GM12878 (cell line): ENCODE measurements at places on chromosomes 6 and 20. TPM values are rescaled to one million over a fixed set of nuclear protein-coding genes. Genes with fewer than 3 reads are reported as not detected.

GRCh38 chr6:36928547-36928918 is 26.0 kb upstream of the PI16 start:
- no peak for DNase-seq

- DNase-seq, result peak; percentile 26
Measured at GRCh38 chr6:82144007-82144851, 103.3 kb downstream of the IBTK start.

KCNK17 gene
- total RNA-seq, result not detected in 2 replicates

DNA sequence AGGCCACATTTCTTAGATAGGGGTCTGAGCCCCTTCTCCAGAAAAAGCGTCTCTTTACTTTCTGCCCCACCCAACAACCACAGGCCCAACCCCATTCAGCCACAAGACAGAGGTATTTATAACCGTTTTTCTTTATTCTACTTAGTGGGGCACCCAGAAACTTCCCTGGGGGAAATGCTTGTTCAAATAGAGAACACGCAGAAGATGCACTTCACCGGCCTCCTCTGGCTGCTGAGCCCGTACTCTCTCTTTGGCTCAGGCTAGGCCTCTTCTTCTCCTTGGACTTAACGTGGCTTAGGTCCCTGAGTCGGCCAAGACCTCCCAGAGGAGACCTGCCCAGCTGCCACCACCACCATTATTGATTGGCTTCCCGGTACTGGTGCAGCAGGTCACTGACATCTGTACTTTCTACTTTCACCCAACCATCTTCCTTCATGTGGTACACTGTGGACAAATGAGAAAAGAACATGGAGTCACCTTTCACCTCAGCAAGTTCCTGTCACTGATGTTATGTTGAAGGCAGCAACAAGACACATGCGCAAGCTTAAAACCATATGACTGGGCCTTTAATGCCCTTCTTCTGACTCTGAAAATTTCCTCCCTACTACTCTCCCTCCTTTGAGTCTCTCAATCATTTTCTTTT is 2.2 kb upstream of the TAP2 start:
- DNase-seq, result no peak

DNA sequence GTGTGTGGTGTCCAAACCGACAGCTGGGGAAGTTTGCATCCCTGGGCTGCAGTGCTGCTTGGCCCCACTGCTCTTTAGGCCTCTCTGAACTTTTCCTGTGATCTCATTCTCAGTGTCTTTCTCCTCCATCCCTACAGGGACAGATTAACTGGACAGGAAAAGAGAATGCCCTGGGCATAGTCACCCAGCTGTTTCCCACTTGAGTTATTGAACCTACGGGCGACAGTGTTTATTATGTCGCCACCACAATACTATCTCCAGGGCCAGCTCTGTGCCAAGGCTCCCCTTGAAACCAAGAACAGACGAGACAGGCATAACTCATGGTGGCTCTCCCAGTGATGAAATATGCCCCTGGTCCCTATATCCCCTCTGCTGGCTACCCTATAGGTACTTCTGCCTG is 147.8 kb upstream of the EPHA7 start:
- no peak for DNase-seq

GRCh38 chr6:152426276-152426675 is 210.9 kb downstream of the SYNE1 start:
- DNase-seq, result no peak

DNA sequence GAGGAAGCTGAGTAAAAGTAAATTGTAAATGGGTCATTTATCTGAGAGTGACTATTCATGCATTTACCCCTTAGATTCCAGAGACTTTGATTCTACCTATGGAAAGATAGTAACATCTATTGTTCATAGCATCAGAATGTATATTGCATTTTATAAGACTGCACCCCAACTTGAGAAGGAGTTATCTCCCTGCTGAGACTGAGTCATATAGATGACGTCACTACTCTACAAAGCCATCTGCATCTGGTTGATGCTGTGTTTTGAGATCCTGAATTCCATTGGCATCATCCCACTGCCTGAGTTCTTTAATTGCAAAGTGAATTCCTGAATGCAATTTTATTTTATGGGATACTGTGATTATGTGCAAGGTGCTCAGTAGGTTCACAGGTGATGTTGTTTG is 444.0 kb upstream of the SLC35B3 start:
- no peak for DNase-seq

DNA sequence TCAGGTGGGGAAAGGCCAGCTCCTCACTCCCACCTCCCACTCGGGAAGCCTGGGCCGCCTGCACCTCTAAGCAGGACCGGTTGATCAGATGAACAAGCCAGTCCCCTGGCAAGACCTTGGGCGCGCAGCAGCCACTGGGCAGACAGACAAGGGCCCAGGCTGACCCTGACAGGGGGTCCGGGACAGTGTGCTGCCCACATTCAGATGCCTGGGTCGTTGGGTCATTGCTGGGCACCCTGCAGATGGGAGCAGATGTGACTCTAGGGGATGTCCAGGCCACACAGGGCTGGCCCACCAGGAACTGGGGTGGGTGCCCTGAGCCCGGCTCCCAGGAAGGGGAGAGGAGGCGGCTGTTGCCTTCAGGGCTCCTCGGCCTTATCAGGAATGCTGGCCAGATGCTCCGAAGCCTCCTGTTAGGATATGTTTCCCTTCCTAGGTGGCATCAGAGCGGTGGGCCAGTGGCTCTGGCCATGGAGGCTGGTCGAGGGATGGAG is 17.3 kb upstream of the FRMD1 start:
- DNase-seq, result no peak

JPH2 gene
- total RNA-seq, result not detected in 2 replicates

DNA sequence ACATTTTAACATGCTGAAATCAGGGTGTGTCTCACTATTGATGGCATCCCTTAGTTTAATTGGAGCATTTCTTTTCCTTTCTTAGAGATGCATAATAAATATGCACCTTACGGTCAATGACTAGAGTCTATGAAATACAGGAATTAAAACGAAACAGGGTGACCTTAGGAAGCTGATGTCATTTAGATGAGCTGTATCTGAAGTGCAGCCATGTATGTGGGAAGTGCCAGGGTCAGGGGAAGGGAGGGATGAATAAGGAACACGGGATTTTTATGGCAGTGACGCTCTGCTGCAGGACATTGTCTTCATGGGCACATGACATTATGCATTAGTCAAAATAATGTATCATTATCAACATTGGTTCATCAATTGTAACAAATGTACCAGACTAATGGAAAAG is 84.0 kb downstream of the AGPAT4 start:
- no peak for DNase-seq

- DNase-seq, result no peak
Measured at GRCh38 chr6:89518352-89519055, 85.6 kb downstream of the ANKRD6 start.

- DNase-seq, result no peak
Measured at GRCh38 chr20:1185316-1185741, 548 bp upstream of the TMEM74B start.

DNA sequence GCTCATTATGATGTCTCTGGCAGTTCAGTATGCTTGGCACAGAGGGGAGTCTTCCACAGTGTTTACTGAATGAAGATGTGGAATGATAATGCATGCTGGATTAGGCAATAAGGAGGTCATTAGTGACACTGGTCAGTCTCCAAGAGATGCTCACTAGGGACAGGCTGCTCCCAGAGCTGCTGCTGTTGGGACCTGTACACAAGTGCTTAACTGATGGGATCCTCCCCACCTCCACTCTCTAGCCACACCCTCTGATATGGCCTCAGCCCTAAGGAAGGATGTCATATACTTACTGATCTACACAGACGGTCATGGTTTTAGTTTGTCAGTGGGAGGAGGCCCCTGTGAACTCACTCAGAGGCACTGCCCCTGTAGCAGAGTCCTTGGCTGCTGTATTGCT is 73.4 kb downstream of the MYB start:
- no peak for DNase-seq

DNA sequence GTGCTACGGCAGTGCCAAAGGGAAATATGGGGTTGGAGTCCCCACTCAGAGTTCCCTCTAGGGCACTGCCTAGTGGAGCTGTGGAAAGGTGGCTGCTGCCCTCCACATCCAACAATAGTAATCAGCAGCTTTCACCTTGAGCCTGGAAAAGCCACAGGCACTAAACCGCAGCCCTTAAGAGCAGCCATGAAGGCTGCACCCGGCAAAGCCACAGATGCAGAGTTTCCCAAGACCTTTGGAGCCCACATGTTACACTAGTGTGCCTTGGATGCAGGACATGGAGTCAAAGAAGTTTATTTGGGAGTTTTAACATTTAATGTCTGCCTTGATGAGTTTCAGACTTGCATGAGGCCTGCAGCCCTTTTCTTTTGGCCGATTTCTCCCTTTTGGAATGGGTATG is 91.4 kb upstream of the HSF2 start:
- DNase-seq, result no peak
